CD8-positive, alpha-beta T cell (primary cell): ENCODE measurements at places on chromosomes 11 and 22. TPM values are rescaled to one million over a fixed set of nuclear protein-coding genes. Genes with fewer than 3 reads are reported as not detected.

The LYVE1 gene
- total RNA-seq, result not detected

The FIBIN gene
- not detected for total RNA-seq

The MUC2 gene
- not detected for total RNA-seq

The NPTXR gene
- 3.7 TPM for total RNA-seq

The TTC36 gene
- 0.65 TPM for total RNA-seq

The PGA5 gene
- total RNA-seq, result not detected

The C11orf87 gene
- not detected for total RNA-seq

The HORMAD2 gene
- not detected for total RNA-seq

The LRP4 gene
- total RNA-seq, result not detected

The LGR4 gene
- 0.22 TPM for total RNA-seq

The PHOX2A gene
- total RNA-seq, result not detected

The SYT13 gene
- total RNA-seq, result not detected

The GRIA4 gene
- total RNA-seq, result not detected

The KRTAP5-2 gene
- total RNA-seq, result not detected

The ART5 gene
- not detected for total RNA-seq

The LRRC74B gene
- total RNA-seq, result not detected

The DDTL gene
- not detected for total RNA-seq

The KCNQ1 gene
- total RNA-seq, result 25.7 TPM

The OR56A1 gene
- not detected for total RNA-seq

The PGR gene
- not detected for total RNA-seq

The MFNG gene
- total RNA-seq, result 63.9 TPM

The ADM2 gene
- 1.1 TPM for total RNA-seq

The TP53I11 gene
- 4.8 TPM for total RNA-seq

The OR8H1 gene
- not detected for total RNA-seq

The OR2AG2 gene
- total RNA-seq, result not detected

The NFAM1 gene
- not detected for total RNA-seq

The MRGPRX4 gene
- not detected for total RNA-seq

The SLC25A45 gene
- 27.8 TPM for total RNA-seq

The CTSW gene
- total RNA-seq, result 200 TPM

The PARVG gene
- 122 TPM for total RNA-seq

The LGALS12 gene
- not detected for total RNA-seq

The CKAP5 gene
- 18.8 TPM for total RNA-seq

The KCNK7 gene
- total RNA-seq, result 9.1 TPM

The PKDREJ gene
- not detected for total RNA-seq

The KDELR3 gene
- total RNA-seq, result not detected

The ETS1 gene
- 345 TPM for total RNA-seq

The SCGB1A1 gene
- not detected for total RNA-seq

The SNU13 gene
- 173 TPM for total RNA-seq

The DMC1 gene
- total RNA-seq, result 0.27 TPM

The NXPE4 gene
- total RNA-seq, result not detected

The TMPRSS6 gene
- total RNA-seq, result 0.27 TPM

The IFITM10 gene
- 1.7 TPM for total RNA-seq

The TRPM5 gene
- 0.60 TPM for total RNA-seq
